ENCODE measurements at places on chromosomes 7 and 10. TPM values are rescaled to one million over a fixed set of nuclear protein-coding genes. Genes with fewer than 3 reads are reported as not detected.

The CPXM2 gene
- not detected for total RNA-seq

The BCAP29 gene
- total RNA-seq: 23.3 TPM

The WDFY4 gene
- total RNA-seq: 0.25 TPM

The ZNF800 gene
- 33.5 TPM for total RNA-seq

The ADARB2 gene
- 0.27 TPM for total RNA-seq

The GNGT1 gene
- total RNA-seq: not detected

The NPFFR1 gene
- total RNA-seq: not detected

The MBLAC1 gene
- 2.6 TPM for total RNA-seq

The TMEM236 gene
- total RNA-seq: 0.05 TPM

The CPA4 gene
- not detected for total RNA-seq

The FBXL15 gene
- total RNA-seq: 27.4 TPM

The UCN3 gene
- not detected for total RNA-seq

The LDB3 gene
- total RNA-seq: 0.16 TPM

The LLCFC1 gene
- total RNA-seq: not detected

The NMT2 gene
- 21.2 TPM for total RNA-seq

The SLC4A2 gene
- 99.6 TPM for total RNA-seq

The PIP gene
- total RNA-seq: not detected

The TSPAN13 gene
- total RNA-seq: 1.2 TPM

The INHBA gene
- 0.77 TPM for total RNA-seq

The GPR22 gene
- total RNA-seq: not detected

The PNLIPRP3 gene
- not detected for total RNA-seq

The FBXO24 gene
- total RNA-seq: 4.0 TPM

The C10orf143 gene
- total RNA-seq: 0.43 TPM

The ZNF727 gene
- total RNA-seq: 0.29 TPM

The LRRC17 gene
- not detected for total RNA-seq

The MET gene
- 0.88 TPM for total RNA-seq

The TBC1D12 gene
- total RNA-seq: not detected

The SCART1 gene
- 3.8 TPM for total RNA-seq

The ADAM12 gene
- total RNA-seq: 1.2 TPM

The SAMD9 gene
- total RNA-seq: 16.3 TPM

The ITGA8 gene
- total RNA-seq: not detected

The CDC14C gene
- total RNA-seq: not detected

The LIPN gene
- total RNA-seq: not detected

The VIM gene
- 238 TPM for total RNA-seq

The DEPP1 gene
- total RNA-seq: 1.7 TPM

The IKZF5 gene
- total RNA-seq: 24.6 TPM

The MTERF1 gene
- total RNA-seq: 18.3 TPM

The PON2 gene
- total RNA-seq: 5.9 TPM

The CHAT gene
- total RNA-seq: not detected

The CYP3A4 gene
- 0.14 TPM for total RNA-seq

The IL2RA gene
- total RNA-seq: 706 TPM

The CALCR gene
- not detected for total RNA-seq

The HMX2 gene
- 0.18 TPM for total RNA-seq

The PROSER2 gene
- 0.55 TPM for total RNA-seq

The SPOCK2 gene
- total RNA-seq: 209 TPM

The PIK3CG gene
- 17.3 TPM for total RNA-seq

The LIPJ gene
- not detected for total RNA-seq

The GDI2 gene
- 234 TPM for total RNA-seq
